NB4 (cell line): ENCODE measurements at places on chromosomes 13 and 19.
A peak's percentile ranks its signal among the peaks of the same experiment; 100 is the strongest.

DNA sequence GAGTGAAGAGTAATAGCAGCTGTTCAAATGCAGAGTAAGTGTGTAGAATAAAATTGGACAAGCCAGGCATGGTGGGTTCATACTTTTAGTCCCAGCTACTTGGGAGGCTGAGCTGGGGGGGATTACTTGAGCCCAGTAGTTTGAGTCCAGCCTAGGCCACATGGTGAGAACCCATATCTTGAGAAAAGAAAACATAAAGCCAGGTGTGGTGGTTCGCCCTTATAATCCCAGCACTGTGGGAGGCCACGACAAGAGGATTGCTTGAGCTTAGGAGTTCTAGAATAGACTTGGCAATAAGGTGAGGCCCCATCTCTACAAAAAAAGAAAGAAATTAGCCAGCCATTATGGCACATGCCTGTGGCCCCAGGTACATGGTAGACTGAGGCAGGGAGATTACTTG, 1241.1 kb downstream of the UQCRFS1 start:
- no peak for DNase-seq

DNA sequence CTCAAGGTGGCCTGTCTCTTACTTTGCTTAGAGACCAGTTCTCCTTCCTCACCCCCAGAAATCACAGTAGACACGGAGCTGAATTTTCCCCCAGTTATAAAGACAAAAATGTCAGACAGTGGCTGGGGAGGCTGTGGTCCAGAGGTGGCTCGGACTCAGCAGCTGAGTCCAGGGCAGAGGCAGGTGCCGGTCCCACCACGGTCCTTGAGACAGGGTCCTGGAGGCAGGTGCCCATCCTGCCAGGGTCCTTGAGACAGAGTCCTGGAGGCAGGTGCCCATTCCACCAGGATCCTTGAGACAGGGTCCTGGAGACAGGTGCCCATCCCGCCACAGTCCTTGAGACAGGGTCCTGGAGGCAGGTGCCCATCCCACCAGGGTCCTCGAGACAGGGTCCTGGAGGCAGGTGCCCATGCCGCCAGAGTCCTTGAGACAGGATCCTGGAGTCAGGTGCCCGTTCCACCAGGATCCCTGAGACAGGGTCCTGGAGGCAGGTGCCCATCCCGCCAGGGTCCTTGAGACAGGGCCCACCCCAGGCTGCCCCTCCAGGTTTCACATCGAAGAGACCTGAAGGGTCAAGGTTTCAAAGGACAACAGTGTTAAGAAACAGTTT, 23.1 kb downstream of the PEPD start:
- no peak for DNase-seq

- DNase-seq: no peak
Measured at GRCh38 chr19:5238700-5239099, 101.9 kb downstream of the PTPRS start.

GRCh38 chr13:83618966-83619365, 263.3 kb downstream of the SLITRK1 start:
- DNase-seq: no peak

- no peak for DNase-seq
Measured at GRCh38 chr13:40187324-40187795, 479.1 kb downstream of the FOXO1 start.

DNA sequence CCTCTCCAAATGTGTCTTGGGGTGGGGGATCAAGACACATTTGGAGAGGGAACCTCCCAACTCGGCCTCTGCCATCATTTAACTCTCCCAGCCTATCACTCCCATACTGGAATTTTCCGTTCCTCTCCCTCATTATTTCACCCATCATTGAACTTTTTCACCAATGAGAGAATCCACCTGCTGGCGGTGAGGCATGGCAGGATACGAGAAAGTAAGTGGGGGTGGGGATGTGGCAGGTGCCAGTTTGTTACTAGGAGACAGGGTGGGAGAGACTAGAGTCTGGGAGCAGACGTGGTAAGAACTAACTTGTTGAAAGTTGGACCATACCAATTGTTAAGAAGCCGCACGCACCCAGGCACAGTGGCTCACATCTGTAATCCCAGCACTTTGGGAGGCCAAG, 6.9 kb downstream of the GIPR start:
- DNase-seq: no peak

- DNase-seq: no peak
Measured at GRCh38 chr13:20938302-20938701, 35.8 kb upstream of the XPO4 start.

- DNase-seq: no peak
Measured at GRCh38 chr19:6489278-6490061, 7.9 kb upstream of the DENND1C start.

- DNase-seq: no peak
Measured at GRCh38 chr13:46388846-46389245, 1.8 kb upstream of the RUBCNL start.

GRCh38 chr13:51793570-51794271, 10.2 kb downstream of the DHRS12 start:
- DNase-seq: peak; percentile 90

- DNase-seq: no peak
Measured at GRCh38 chr13:34879851-34880250, 62.2 kb upstream of the NBEA start.

DNA sequence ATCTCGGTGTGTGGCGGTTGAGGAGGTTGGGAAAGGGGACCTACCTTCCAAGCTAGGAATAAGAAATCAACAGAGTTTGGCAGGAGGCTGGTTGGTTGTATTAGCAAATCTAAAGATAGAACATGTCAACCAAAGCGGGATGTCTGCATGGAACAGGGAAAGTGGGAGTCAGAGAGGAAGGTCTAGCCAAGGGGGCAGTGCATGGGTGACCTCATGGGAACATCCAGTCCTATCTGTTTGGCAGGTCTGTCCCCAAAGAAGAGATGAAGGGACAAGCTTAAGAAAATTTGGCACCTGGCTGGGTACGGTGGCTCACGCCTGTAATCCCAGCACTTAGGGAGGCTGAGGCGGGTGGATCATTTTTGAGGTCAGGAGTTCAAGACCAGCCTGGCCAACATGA, 118.7 kb upstream of the TSC22D1 start:
- no peak for DNase-seq

- DNase-seq: no peak
Measured at GRCh38 chr13:98681049-98681448, 71.4 kb downstream of the SLC15A1 start.

- DNase-seq: no peak
Measured at GRCh38 chr19:54095136-54095858, 5.3 kb downstream of the OSCAR start.

DNA sequence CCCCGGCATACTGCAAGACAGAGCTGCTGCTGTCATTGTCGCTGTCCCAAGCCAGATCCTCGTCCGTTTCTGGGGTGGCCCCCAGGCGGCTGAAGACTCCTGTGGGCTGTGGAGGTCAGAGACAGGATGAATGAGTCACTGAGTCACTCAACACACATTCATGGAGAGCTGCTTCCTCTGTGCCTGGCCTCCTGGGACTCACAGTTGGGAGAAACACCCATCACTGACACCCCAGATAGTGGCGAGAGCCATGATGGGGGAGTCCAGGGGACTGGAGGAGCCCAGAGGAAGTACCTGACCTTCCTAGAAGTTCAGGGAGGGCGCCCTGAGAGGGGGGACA, 26.0 kb downstream of the C19orf47 start:
- DNase-seq: no peak

DNA sequence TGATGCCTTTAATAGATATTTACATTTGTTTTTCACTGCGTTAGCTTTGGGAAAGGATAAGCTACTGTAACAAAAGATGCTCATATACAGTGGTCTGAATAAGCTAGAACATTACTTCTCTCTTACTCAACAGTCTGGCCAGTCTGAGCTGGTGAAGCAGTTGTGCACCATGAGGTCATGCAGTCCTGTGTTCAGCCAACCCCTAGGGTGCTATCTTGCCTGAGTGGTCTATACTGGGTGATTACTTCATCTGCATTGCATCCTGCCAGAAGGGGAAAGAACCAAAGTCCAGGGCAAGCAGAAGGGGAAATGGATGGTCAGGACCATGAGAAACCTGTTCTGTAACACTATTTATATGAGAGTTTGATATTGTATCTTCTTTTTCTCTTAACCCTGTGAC, 31.5 kb downstream of the ERCC5 start:
- DNase-seq: peak; percentile 26

- DNase-seq: peak; percentile 57
Measured at GRCh38 chr19:14471436-14472187, 3.5 kb downstream of the PTGER1 start.

GRCh38 chr19:21474671-21475181, 30.7 kb upstream of the ZNF429 start:
- DNase-seq: no peak
